Activated CD8-positive, alpha-beta memory T cell treated with anti-CD3 and anti-CD28 coated beads for 4 hours (primary cell): ENCODE measurements at places on chromosomes 2 and 18.

GRCh38 chr2:128302011-128302743 is 16.5 kb downstream of the HS6ST1 start:
- no peak for DNase-seq

GRCh38 chr2:159270744-159271379 is 15.6 kb downstream of the WDSUB1 start:
- DNase-seq = no peak

- no peak for DNase-seq
Measured at GRCh38 chr18:33745871-33746545, 168.0 kb downstream of the ASXL3 start.

DNA sequence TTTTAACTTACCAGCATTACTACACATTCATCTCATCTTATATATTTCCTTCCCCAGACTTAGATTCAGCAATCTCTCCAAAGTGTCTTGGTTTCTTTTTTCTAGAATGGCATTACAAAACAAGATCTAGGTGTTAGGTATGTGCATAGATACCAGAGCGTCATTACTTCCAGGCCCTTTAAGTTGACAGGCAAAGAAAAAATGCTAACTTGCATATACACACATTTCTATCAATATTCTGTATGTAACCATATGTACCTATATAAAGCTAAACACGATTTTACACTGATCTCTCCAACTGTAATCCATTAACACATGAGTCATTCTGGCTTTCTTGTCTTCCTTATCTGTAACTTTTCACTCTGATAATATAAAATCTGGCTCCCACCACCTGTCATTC is 503.8 kb upstream of the NRXN1 start:
- no peak for DNase-seq

GRCh38 chr2:236175548-236176150 is 7.5 kb upstream of the GBX2 start:
- DNase-seq = no peak

GRCh38 chr18:27144672-27145071 is 40.4 kb downstream of the CHST9 start:
- no peak for DNase-seq

DNA sequence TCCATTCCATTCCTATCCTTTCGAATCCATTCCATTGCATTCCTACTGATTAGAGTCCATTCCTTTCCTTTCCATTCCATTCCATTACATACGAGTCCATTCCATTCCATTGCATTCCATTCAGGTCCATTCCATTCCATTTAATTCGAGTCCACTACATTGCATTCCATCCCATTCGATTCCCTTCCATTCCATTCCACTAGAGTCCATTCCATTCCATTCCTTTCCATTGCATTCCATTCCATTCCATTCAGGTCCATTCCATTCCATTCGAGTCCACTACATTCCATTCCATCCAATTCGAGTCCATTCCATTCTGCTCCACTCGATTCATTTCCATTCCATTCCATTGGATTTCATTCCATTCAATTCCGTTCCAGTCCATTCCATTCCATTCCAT is 1133.6 kb downstream of the RPIA start:
- DNase-seq = no peak

GRCh38 chr18:76274468-76275289 is 220.4 kb downstream of the ZNF516 start:
- DNase-seq = no peak

DNA sequence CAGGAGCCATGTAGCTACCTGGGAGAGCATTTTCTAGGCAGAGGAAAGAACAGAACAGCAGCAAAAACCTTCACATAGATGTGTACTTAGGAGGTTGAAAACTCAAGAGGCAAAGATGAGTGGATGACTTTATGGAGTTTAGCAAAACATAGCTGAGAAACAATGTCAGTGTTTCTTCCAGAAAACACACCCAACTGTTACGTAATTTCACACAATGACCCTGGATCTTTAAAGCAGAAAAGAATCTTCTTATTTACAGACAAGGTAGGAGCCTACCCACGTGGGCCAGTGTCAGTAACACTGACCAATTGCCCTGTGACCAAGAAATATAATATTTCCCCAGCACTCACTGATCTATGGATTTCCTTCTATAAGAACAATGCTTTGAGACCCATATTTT is 254.6 kb downstream of the CDH20 start:
- no peak for DNase-seq

DNA sequence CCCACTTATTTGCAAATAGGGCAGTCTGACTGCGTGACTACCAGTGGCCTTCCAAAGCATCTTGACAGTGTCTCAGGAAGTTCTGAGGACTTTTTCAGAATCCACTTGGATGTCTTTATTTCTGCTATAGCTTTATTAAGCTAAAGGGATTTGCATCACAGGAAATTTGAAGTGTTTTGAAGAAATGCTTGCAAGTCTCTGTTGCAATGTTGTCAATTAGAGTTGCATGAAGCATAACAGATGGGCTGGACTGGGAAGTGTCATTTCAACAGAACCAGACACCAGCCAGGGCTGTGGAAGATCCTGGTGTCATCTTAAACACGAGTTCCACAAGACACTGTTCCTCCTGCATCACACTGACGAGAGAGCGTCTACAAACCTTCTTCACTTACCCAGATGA is 224.5 kb downstream of the EN1 start:
- DNase-seq = no peak

DNA sequence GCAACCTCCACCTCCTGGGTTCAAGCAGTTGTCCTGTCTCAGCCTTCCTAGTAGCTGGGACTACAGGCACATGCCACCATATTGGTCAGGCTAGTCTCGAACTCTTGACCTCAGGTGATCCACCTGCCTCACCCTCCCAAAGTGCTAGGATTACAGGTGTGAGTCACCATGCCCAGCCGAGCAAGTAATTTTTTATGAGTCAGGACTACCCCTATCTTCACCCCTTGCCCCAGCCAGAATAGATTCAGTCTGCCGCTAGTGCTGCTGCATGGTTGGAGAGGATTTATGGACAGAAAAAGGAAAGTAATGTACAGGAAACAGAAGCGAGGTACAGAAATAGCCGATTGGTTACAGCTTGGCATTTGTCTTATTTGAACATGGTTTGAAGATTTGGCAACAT is 48.9 kb downstream of the BMPR2 start:
- DNase-seq = no peak

DNA sequence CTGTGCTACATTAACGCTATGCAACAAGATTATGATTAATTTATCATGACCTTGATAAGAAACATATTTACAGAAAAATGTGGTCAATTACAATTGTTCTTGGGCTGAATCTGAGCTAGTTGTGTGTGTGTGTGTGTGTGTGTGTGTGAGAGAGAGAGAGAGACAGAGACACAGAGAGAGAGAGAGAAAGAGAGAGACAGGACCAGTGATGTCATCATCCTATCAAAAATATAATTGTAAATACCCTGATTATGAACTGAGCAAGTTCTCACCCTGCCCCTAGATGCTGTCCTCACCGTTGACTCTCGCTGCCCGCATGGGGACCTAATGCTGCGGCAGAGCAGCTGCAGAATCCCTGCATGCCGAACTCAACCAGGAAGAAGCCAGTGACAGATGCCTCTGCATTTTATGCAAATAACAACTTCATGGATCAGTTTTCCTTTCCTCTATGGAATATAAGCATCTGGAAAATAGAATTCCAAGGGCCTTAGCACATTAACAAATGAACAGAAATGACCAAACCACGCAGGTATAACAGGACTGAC is 512.5 kb downstream of the PLCL1 start:
- DNase-seq = no peak

DNA sequence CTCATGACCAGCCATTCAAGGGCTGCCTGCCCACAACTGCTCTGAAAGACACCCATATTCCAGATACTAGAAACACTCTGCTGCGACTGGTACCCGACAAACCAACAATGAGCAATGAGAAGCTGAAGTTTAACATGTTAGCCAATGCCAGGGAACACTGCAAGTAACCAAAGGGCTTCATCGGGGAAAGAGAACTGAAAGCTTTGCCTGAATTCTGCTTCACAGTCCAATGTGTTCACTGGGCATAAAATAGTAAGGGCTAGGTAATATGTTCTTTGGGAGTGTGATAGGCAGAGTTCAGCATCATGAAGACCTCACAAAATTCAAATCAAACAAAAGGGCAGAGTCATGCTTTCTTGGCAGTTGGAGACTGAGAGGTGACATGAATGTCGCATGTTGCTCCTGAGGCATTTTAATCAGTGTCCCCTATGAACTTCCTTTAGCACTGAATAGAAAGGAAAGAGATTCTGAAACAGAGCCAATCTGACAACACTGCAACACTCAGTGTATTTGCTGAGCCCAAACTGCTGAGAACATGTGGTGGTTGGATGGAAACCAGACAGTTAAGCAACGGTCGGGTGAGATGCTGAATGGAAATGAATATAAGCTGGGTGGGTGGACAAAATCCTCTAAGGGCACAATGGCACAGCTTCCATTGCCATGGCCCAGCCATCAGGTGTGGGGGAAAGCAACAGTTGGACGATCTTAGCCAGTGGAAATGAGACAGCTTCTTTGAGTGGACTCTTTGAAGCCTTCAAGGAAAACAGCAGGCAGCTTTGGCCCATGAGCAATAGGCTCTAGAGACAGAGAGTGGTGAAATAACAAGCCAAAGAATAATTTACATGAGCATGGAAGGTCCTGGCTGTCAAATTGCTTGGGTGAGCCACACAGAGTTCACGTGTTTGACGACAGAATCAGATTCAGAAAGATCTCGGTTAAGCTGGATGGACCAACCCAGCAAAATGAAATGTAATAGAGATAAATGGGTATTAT is 277.5 kb downstream of the AFF3 start:
- DNase-seq = no peak

- no peak for DNase-seq
Measured at GRCh38 chr2:27442920-27443282, 720 bp downstream of the KRTCAP3 start.

DNA sequence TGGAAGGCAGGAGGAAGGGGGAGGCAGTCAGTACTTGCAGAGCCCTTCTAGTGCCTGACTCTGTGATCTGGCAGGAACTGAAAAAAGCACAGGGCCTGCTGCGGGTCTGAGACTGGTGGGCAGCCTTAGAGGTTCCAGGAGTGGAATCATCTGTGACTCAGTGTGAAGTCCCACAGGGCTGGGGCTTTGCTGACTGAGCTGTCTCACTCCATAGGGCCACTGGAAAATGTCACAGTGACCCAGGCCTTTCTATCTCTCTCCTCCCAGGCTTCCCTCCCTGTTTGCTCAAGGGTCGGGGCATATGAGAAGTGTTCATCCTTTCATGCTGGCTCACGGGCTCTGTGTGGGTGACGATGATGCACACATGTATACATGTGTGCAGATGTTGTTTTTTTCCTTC is 47.1 kb upstream of the ZFP36L2 start:
- DNase-seq = no peak

DNA sequence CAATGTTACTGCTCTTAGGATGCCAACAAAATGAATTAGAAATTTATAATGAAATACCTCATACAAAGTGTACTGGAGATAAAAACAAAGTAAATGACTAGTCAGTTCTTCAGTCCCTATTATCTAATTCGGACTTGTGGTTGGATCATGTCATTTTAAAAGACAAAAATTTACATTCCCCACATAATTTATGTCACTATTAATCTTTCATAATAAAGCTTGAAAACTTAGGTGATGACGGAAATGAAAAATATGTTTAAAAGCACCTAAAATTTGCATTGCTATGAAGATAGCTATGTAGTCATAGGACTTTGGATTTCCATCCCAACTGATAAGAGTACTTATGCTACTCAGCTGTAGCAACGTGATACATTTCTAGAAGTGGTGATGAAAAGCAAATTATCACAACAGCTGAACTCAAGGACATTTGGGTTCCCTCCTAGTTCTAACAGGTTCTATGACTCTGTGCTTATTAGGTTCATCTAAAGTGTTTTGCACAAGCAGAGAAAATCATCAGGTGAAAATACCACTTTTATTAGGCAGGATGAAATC is 58.4 kb downstream of the LRPPRC start:
- DNase-seq = no peak

GRCh38 chr2:160507046-160507407 is 13.4 kb upstream of the RBMS1 start:
- DNase-seq = no peak
